Astrocyte (in vitro differentiated cells and primary cell): ENCODE measurements at places on chromosomes 11 and 22.
A peak's percentile ranks its signal among the peaks of the same experiment; 100 is the strongest.

DNA sequence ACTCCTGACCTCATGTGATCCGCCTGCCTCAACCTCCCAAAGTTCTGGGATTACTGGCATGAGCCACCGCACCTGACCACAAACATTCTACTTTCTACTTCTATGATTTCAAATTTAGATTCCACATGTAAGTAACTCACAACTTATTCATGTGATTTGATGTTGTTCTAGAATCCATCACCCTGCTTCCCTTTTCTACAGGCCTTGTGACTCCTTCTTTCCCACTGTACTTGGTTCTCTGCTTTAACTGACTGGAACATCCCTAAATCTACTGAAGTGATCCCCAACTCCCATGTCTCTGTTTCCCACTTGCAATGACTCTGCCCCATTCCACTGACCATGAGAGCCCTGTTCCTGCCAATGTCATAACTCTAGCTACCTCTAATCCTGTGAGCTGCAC is 25.7 kb upstream of the MRPL17 start:
- no peak for DNase-seq

GRCh38 chr11:116791002-116791812 is 472 bp downstream of the APOA5 start:
- DNase-seq = no peak

GRCh38 chr11:71787098-71787823 is 45.7 kb upstream of the DEFB108B start:
- DNase-seq = peak; percentile 94

DNA sequence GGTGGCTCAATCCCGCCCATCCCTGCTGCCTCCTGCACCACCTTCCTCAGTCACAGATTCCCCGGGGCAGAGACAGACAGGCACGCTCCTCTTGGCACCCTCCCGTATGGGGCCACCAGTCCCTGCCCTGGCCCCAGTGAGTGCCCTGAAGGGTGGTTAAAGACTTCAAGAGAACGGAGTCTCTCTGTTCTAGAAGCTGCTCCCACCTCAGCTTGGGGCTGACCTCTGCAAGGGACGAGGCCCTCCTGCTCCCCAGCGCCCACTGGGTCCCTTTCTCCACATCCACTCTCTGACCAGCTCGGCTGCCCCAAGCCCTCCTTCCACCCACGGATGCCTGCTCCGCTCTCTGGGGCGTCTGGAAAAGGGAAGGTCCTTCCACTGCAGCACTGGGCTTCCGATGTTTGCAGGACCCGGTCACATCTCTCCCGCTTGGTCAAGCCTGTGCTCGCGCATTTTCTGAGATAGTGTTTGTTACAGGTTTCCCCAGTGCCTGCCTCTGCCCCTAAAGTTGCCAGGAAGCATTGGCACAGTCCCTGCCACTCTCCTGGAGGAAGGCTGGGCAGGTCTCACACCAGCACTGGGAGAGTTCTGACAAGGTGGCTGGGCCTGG is 1487.9 kb downstream of the TBC1D22A start:
- no peak for DNase-seq

DNA sequence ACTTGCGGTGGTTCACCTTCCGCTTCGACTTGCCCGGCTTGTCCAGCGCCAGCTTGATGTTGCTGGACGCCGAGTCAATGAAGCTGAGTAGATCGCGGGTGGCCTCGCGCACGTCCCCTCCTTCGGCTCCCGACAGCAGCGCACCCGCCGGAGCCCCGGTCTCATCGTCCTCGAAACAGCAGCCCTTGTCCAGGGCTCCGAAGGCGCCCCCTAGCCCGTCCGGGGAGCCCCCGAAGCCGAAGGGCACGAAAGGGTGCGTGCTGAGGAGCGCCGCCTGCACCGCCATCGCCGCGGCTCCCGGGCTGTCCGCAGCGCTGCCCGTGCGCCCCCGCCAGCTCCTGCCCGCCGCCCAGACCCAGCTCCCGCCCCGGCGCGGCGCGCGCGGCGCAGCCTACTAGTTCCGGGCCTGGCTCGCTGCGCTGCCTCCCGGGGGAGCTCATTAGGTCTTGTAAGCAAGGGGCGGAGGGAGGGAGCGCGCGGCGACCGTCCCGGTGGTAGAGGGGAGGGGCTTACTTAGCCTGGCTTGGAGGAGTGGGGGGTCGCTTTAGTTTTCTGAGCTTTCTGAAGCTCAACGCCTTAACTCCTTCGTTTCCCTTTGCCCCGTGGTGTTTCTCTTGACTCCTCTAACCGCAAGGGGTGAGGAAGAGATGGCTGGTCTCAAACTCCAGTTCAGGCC is at the start of gene FAM181B:
Gene FAM181B (minus strand): TSS at position 421 of the 676 bp plus-strand sequence. CDS start 135 bp downstream, at position 286.
- no peak for DNase-seq

DNA sequence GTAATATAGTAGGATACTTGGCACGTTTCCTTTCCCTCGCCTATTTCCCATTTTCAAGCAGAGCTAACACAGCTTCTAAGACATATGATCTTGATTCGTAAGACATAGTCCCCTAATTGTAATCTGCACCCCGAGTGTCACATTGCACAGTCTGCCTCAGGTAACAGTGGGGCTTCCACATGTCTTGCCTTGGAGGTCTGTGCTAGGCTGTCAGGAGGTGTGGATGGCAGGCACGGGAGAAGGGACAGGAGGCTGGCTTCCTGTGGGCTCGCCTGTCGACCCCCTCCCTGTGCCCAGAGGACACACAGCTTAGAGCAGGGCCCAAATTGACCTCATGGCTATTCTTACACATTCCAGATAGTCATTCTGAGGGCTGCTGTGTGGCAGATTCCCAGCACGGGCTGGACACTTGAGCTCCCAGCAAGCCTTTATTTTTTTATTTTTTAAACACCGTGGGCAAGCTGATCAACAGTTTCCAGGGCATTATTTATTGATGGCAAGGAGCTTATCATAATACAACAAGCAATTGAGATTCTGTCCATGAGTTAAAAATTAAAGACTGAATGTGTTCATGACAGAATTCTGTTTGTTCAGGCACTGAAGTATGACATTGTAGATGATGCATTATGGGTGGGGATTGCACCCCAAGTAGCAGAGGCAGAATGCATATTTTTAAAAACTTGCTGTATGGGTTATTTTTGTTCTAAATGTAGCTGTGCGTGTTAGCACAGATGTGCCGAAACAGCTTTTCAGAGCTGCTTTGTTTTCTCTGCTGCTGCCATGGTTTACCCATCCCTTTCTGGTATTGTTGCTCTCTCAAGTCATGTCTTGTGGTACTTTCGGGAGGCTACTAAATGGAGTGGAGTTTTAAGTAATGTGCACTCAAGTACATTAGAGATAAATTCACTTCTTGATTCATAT is 113.0 kb downstream of the ATXN10 start:
- DNase-seq = no peak

DNA sequence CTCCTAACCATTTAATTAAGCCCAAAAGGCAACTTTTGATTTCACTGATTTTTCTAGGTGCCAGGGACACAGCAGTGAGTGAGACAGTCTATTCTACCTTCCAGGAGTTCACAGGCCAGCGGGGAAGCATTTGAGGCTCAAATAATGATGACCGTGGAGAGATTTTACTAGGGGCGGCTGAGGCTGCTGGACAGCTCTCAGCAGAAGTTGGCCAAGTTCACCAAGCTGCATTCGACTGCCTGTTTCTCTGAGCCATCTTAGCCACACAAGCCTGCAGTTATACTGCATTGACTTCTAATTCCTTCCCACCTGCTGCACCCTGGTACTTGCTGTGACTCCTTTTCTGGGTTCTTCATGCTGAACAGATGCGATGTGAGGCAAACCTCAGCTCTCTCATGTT is 168.9 kb upstream of the TBCEL start:
- no peak for DNase-seq

GRCh38 chr11:102528618-102529017 is 1.9 kb downstream of the MMP7 start:
- DNase-seq = no peak

GRCh38 chr11:8338138-8338537 is 74.5 kb upstream of the LMO1 start:
- no peak for DNase-seq

GRCh38 chr11:46160100-46160499 is 38.8 kb upstream of the PHF21A start:
- DNase-seq = no peak

GRCh38 chr22:45208993-45209838 is 31.5 kb downstream of the KIAA0930 start:
- peak; percentile 80 for DNase-seq

DNA sequence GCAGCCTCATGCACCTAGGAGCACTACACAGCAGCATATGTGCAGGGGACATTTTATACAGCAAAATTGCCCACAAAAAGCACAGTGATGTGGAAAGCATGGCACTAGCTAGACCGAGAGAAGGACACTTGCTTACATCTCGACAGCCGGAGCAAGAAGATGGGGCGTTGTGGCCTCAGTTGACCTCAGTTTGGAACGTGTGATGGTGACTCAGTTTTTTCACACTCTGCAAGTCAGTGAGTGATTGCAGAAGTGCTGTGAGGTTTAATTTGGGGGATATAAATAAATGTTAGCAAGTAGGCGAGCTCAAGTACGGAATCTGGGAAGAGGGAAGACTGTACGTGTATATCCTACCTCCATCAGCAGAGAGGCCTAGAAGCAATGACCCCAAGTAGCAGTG is 23.3 kb downstream of the LRP5 start:
- no peak for DNase-seq

DNA sequence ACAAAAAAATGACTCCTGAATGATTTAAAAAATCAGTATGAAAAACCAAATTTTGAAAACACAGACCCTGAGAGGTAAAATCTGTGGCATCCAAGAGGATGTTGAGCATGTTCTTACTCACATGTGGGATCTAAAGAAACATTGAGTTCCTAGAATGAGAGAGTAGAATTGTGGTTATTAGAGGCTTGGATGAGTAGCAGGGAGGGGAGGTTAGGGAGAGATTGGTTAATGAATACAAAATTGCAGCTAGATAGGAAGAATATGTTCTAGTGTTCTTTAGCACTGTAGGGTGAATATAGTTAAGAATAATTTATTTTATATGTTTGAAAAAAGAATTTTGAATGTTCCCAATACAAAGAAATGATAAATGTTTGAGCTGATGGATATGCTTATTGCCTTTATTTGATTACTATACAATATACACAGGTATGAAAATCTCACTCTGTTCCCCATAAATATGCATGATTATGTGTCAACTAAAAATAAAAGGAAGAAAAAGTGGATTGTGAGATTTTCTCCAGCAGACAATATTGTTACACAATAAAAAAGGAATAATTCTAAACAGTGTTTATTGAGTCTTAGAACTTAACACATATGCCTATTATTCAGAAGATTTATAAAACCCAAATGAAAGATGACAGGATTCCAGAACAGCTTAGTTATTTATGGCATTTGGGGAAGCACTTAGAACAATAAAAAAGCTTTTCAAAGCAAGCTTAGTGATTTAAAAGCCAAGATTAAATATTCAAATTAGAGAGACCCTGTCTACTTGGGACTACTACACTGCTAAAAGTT is 28.7 kb downstream of the MS4A2 start:
- DNase-seq = no peak

DNA sequence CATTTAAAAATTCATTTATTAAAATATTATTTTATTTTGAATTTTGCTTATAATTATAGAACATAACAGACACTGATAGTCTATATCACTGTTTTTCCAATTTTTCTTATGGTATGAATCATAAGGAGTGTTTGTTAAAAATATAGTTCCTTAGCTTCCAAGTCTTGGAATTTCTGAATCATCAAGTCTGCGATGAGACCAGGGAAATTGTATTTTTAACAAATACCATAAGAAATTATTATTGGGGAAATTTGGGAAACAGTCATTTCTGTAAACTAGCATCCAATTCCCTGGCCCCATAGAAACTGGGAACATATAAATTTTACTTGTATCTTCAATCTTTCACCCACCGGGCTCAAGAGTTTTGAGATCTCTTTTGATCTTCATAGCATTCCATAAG is 38.0 kb upstream of the PICALM start:
- peak; percentile 47 for DNase-seq

DNA sequence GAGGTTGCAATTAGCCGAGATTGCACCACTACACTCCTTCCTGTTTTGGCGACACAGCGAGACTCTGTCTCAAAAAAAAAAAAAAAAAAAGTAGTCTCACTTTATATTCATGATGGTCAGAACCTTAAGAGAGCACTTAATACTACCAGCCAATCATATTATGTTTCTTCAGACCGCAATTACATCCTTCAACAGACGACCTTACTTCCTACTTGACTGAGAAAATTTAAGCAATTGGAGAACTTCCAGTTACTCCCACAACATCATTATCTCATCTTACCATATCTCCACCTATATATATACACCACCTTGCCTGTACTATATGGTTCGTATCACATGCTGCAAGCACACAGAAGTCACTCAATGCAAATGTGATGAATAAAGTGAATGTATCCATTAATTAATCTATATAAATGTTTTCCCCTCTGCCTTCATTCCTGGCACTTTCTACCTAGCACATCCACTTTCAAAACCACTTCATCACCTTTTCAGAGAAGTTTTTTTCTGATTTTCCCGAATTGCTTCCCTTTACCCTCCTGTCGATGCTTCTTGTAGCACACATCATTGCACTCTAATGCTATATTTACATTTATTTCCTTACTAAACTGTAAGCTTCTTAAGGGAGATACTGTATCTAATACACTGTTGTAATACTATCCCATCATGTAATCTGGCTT is 13.8 kb downstream of the ATP5MG start:
- no peak for DNase-seq
